ENCODE measurements at places on chromosomes 6 and 20. TPM values are rescaled to one million over a fixed set of nuclear protein-coding genes. Genes with fewer than 3 reads are reported as not detected.

Gene TINAG
- total RNA-seq = not detected

Gene MYBL2
- total RNA-seq = 3.5 TPM

Gene DNAAF9
- total RNA-seq = 4.1 TPM

Gene TRIM10
- 1.4 TPM for total RNA-seq

Gene PSMB9
- total RNA-seq = 17.6 TPM

Gene PSORS1C1
- not detected for total RNA-seq

Gene TRIM40
- total RNA-seq = not detected

Gene TDRD6
- total RNA-seq = 0.71 TPM

Gene MATN4
- total RNA-seq = not detected

Gene CBLN4
- not detected for total RNA-seq

Gene RNASET2
- 24.1 TPM for total RNA-seq

Gene TREM1
- total RNA-seq = 3.3 TPM

Gene FERMT1
- total RNA-seq = 0.66 TPM

Gene VSTM2L
- 0.75 TPM for total RNA-seq

Gene LZTS3
- 5.5 TPM for total RNA-seq

Gene RNF5
- 85.4 TPM for total RNA-seq

Gene PKIB
- 12.1 TPM for total RNA-seq

Gene OXT
- 3.0 TPM for total RNA-seq

Gene TRIM15
- 17.7 TPM for total RNA-seq

Gene SPATS1
- total RNA-seq = not detected

Gene SLPI
- 118 TPM for total RNA-seq

Gene ADAT2
- 4.3 TPM for total RNA-seq

Gene WFDC5
- total RNA-seq = not detected

Gene BFSP1
- 0.24 TPM for total RNA-seq

Gene ENPP5
- 0.37 TPM for total RNA-seq

Gene POM121L2
- total RNA-seq = not detected

Gene RBPJL
- not detected for total RNA-seq

Gene SNX21
- 17.1 TPM for total RNA-seq

Gene RRAGD
- total RNA-seq = 15.1 TPM

Gene TSHZ2
- 18.3 TPM for total RNA-seq

Gene PRSS35
- not detected for total RNA-seq

Gene GPX5
- not detected for total RNA-seq

Data from right lobe of liver (tissue), 6 donors.